ENCODE measurements at places on chromosomes 2 and 18. TPM values are rescaled to one million over a fixed set of nuclear protein-coding genes. Genes with fewer than 3 reads are reported as not detected.
A peak's percentile ranks its signal among the peaks of the same experiment; 100 is the strongest.

Gene KCNJ13
- total RNA-seq, result not detected

Gene TMEFF2
- total RNA-seq, result not detected

Gene RAX
- not detected for total RNA-seq

Gene CYP1B1
- total RNA-seq, result 2.3 TPM

Gene SERPINB11
- total RNA-seq, result not detected

Gene ZNF519
- total RNA-seq, result 17.1 TPM

GRCh38 chr18:36284671-36285295, 12.7 kb upstream of the FHOD3 start:
- DNase-seq, result peak; percentile 59

- DNase-seq, result no peak
These were observed 557.1 kb upstream of the MEX3C start for GRCh38 chr18:51754566-51754965.

GRCh38 chr2:45137966-45138695, 128.9 kb upstream of the SIX2 start:
- DNase-seq, result no peak

DNA sequence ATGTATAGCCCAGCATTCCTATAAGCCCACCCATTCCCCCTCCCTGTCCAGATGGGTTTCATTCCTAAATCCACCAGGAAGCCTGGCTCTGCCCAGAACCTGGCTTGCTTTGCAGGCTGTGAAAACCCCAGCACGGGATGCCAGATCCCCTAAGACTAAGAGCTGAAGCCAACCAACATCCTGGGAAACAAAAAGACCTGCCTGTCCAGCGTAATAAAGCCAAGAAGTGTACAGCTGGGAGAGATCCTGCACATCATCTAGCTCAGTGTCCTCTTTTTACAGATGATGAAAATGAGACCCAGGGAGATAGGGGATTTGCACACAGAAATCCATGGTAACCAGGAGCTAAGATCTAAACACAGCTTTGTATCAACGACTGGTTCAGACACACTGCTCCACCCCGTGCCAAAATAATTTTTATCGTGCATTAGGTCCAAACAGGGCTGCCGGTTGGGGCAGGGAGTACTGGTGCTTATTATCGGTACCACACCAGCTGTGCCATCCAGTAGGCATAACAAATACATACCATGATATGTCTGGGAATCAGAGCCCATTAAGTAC, 2.9 kb downstream of the RND3 start:
- no peak for DNase-seq

DNA sequence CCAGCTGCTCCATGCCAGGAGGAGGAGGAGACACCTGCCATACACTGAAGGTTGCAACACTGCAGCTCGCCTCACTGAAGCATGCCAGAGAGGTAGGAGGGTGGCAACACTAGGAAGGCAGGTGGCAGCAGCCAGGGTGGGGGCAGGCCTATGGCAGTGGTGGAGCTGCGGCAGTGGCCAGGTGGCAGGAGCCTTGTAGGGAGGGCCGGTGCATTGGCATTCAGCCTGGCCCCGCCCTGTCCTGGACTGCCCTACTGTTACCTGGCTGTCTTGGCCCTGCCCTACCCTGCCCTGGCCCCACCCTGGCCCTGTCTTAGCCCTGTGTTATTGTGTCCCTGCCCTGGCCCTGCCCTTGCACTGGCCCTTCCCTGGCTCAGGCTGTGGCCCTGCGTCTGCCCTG, 7.4 kb upstream of the ANKRD62 start:
- DNase-seq, result no peak

Measured in activated CD8-positive, alpha-beta T cell treated with anti-CD3 and anti-CD28 coated beads, Interleukin-2, amount 10 ng/mL, durations not matched to agents 7 days and 5 days (primary cell).